ENCODE measurements at places on chromosomes 3 and 15.

DNA sequence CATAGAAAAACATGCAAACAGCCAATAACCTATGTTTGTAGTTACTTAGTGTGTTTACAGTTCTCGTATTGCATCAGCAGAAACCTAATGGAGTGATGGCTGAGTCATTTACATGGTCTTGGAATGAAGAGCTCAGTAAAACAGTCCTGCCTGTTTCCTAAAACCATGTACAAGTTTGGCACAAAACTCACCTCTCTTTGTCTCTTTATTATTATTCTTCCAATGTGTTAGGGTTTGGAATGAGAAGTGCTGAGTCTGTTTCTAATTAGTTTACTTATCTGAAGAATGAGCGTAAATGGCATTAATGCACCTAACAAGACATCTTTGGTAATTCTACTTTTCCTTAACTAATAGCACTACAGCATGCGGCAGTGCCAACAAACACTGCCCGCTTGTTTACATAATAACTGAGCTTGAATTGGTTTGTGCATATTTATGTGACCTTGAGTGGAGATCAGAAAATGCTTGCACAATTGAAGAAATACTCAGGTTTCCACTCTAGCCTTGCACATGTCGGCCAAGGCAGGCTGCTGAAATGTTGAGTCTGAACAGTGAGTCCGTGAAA is 385.4 kb upstream of the SEMA6D start:
- no peak for DNase-seq

DNA sequence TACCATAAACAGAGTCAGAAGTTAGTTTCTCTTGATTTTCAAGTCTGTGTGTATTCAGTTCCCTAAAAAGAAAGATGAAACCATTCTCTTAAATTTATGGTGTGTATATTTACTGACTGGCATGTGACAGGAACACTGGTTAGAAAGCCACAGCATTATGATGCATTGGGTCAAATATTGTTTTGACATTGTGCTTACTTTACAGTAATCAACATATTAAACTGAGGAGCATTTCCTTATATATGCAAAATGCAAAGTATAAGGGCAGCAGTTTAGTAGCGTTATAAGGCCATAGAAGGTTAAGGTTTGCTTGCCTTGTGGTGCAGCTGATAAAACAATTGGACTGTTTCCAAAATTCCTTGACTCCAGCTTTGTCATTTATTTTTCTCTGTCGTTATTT is 72.9 kb downstream of the EPHA3 start:
- no peak for DNase-seq

DNA sequence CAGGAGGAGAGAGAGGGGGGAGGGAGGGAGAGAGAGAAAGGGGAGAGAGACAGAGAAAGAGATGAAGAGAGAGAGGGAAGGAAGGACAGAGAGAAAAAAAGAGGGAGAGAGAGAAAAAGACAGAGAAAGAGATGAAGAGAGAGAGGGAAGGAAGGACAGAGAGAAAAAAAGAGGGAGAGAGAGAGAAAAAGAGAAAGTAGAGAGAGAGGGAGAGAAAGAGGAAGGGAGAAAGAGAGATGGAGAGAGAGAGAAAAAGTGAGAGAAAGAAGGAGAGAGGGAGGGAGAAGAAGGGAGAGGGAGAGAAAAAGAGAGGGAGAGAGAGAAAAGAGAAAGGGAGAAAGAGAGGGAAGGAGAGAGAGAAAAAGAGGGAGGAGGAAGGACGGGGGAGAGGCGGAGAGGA is 204.2 kb downstream of the SV2B start:
- DNase-seq = no peak

DNA sequence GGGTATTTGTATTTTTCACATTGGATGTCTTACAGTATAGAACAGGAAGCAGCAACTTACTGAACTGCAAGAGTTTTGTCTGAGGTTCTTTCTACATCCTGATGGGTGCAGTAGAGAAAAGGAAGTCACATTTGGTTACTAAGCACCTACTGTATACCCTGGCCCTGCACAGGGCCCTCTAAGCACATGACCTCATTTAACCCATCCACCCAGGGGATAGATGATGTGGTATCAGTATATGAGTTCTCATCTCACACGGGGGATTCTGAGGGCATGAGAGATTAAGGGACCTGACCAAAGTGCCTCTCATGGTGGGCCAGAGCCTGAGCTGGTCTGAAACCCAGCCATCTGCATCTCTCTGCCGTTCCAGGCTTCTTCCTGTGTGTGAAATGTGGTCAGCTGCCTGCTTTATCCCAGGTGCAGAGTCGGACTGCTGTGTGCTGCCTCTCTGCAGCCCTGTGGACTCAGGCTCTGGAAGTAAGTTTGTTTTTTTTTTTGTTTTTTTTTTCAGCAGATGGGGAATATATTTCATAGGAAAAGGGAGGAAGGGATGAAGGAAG is 17.9 kb downstream of the SLC6A11 start:
- DNase-seq = no peak

DNA sequence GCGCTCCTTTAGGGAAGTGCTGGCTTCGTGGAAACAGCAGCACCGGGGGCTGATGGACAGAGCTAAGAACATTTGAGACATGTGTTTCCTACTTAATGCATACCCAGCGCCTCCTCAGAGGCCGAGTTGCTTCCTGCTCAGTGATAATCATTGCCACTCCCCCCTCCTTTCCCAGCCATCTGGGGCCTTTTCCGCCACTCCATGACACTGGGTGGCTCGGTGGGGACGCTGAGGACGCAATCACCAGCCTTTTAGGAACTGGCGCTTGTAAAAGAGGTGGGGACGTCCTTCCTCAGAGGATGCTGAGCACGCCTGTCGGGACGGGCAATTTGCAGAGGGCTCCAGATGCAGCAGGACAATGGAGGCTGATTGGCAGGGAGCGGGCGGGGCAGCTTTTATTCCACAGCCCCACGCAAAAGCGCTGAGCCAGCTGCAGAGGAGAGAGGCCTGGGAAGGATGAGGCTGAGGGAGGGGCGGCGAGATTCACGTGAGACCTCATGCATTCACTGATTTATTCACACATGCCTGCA is 22.2 kb upstream of the IQSEC1 start:
- DNase-seq = no peak

DNA sequence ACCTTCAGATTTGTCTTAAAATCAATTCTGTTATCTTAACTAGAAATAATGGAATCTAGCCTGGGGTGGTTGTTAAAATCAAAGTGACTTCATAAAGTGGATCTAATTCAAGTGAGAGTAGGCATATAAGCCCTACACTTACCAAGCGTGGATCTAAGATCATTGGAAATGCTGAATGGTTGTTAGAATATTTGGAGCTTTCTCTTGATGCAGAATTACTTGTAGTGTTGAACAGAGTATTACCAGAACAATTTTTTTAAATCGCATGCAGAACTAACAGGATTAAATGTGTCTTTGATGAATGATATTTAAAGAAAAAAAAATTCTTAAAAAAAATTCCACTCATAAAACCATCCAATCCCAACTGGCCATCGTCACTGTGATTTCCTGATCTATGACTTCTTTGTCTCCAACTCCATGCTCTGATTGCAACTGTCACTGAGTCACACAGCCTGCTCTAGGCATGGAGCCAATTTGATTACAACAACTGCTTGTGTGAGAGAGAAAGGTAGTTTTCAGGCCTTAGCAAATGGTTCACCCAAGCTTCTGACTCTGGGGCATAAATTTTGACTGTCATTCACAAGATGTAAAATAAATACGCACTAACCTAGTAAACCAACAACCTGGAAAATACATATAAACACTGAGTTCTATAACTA is 25.9 kb upstream of the SPRED1 start:
- peak; percentile 100 for DNase-seq

DNA sequence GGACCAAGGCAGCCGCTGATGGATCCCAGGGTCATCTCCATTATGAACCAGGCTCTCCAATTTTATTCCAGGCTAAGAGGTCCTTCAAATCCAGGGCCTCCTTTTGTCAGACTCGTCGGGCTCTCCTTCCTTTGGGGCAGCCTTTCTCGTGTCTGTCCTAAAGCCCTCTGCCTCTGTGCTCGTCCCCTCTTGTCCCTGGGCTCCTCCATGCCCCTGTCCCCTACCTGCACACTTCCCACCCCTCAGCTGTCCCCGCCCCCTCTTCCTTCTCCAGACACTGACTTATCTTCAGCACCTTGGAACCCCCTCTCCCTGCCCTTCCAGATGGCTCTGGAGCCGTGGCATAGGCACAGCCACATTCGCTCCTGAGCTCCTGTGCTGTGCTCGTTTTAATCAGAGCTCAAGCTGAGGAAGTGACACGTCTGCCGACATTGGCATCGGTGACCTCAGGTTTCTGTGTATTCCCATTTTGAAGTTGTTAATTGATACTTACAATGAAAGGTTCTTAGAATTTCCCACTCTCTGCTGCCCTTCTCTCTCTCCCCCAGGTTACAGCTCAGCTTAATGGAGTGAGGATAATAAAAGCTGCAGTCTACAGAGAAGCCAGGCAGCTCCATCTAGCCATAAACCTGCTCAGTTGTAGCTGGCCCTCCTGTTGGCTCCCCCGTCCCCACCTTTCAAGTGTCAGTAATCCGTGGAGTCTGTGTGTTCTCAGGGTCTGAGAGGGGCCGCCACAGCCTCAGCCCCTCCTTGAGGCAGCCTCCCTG is 51.1 kb upstream of the SEC22A start:
- DNase-seq = no peak

GRCh38 chr3:50533316-50533715 is 29.9 kb upstream of the CACNA2D2 start:
- DNase-seq = no peak

- DNase-seq = no peak
These were observed 207.6 kb downstream of the UACA start for GRCh38 chr15:70555713-70556112.

- DNase-seq = no peak
These were observed 28.0 kb upstream of the SLCO2A1 start for GRCh38 chr3:134057654-134058110.

DNA sequence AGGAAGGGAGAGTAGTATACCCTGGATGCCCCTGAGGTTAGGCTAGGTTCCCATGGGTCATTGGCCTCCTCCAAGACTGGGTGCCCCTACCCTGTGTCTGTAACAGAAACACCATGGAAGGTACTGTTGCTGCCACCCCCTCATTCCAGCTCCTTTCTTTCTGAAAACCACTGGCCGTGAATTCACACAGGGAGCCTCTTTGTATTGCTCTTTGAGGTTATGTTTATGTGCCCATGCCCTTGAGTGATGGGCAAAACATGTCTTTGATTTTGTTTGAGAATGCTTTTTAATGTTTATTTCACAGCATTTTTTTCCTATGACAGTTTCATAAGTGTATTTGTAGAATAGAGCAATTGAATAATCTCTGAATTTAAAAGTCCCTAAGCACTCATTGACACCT is 79.7 kb downstream of the RARB start:
- DNase-seq = no peak

- peak; percentile 41 for DNase-seq
These were observed 778.5 kb downstream of the NTRK3 start for GRCh38 chr15:87477737-87478686.

- DNase-seq = peak; percentile 87
These were observed 213.2 kb upstream of the PFN2 start for GRCh38 chr3:150183678-150184425.

DNA sequence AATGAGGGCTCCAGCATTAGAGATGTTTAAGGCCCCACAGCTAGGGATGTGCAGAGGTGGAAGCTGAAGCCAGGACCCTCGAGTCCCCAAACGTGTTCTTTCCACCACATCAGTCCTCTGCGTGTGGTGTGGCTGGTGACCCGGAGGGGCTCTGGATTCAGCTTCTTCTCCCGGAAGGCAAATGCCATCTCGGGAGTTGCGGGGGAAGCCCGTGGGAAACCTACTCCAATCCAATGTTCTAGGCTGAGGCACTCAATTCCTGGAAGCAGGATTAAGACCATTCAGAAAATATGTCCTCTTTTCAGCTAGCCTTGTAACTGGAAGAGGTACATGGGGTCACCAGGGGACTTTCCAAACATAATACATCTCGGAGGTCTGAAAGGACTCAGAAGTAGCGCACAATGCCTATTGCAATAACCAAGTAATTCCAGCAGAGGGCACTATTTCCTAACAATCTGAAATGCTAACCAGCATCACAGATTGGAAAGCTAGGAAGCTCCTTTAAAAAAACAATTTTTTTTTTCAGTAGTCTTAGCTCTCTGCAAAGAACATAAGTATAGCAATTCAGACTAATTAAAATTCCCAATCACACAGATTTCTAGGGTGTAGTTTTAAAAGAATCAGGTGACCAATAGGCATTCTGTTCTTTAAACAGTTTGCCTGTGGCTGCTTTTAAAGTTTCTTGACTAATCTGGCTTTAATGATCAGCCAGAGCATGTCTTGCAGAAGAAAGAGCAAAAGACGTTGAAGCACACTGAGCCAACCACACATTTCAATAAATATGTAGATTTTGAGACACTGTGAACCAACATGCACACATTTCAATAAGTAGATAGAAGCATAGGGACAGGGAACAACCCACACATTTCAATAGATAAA is 36.1 kb downstream of the BNC1 start:
- peak; percentile 84 for DNase-seq

GRCh38 chr3:37993067-37993455 is 2.5 kb downstream of the VILL start:
- DNase-seq = no peak

DNA sequence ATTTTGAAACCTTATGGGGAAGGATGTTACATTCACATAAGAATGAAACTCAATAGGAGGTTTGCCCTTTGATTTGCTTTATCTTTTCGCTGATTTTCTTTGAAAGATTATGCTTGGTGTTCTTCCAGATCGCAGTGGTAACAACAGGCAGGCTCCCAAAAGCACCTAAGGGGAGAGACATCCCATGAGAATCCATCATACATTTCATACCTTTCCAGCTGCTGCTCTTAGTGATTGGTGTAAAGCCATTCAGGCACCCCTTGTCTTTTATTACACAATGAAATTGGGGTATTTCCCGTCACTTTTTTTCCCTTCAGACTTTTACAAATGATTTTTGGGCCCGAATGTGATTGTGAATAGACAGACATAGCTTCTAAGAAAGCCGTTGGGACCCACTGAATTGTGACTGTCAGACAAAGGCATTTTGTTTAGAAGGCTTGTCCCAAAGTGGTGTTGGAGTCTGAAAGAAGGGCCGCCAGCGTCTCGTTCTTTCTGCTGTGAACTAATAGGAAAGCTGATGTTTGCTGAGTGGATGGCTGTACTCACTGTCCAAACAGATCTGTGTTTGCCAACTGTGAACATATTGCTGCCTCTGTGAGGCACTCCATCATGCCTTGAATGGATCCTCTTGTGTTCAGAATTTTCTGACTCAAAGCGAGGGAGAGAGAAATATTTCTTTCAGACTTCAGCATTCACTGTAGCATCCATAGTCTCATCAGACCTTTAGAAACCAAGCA is 164.3 kb downstream of the FNDC3B start:
- DNase-seq = peak; percentile 95

DNA sequence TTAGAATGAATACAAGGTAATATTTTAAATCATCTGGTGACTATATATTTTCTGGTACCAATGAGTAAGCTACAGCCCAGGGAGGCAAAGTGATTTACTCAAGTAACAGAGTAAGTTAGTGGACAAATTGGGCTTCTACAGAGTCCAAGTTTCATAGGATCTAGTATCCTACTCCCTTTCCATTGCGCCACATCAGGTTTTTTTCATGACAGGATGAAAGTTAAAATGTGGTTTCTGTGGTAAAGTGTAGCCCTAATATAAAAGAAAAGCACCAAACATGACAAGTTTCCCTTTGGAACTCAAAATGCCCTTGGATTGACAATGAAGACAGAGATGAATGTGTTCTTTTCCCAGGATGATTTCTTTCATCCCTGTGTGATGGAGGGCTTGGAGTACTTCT is 350.8 kb upstream of the ZNF385D start:
- no peak for DNase-seq

GRCh38 chr15:88661761-88662556 is 23.1 kb downstream of the ISG20 start:
- DNase-seq = no peak
